Adrenal gland (tissue), 19 donors: ENCODE measurements at places on chromosomes 4 and X. TPM values are rescaled to one million over a fixed set of nuclear protein-coding genes. Genes with fewer than 3 reads are reported as not detected.

GRCh38 chr4:23241408-23241807 lies 548.7 kb downstream of the GBA3 start:
- H3K36me3 ChIP-seq: no peaks in the 10 kb centered on the region
- H3K27ac ChIP-seq: no peak overlapping the region
- no peak overlapping the region for H3K4me3 ChIP-seq
- peaks cover 11% of the 10 kb centered on the region for H3K4me1 ChIP-seq

DNA sequence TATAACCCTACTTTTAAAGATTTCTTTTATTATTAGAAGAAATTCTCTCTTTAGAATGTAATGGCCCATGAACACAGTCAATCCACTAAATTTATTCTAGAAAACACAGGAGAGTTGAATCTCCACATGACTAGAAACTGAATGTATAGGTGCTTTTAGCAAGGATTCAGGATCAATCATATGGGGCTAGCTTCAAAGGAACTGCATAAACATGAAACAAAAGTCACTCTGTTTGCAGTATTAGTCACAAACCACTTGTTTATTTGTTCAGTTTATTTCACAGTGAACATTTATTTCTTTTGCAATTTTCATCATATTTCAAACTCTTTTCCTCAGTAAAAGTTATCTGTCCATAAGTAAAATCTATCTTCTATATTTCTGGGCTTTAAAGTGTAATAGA lies 1604.6 kb downstream of the PCDH18 start:
- no peaks in the 10 kb centered on the region for H3K27me3 ChIP-seq

DNA sequence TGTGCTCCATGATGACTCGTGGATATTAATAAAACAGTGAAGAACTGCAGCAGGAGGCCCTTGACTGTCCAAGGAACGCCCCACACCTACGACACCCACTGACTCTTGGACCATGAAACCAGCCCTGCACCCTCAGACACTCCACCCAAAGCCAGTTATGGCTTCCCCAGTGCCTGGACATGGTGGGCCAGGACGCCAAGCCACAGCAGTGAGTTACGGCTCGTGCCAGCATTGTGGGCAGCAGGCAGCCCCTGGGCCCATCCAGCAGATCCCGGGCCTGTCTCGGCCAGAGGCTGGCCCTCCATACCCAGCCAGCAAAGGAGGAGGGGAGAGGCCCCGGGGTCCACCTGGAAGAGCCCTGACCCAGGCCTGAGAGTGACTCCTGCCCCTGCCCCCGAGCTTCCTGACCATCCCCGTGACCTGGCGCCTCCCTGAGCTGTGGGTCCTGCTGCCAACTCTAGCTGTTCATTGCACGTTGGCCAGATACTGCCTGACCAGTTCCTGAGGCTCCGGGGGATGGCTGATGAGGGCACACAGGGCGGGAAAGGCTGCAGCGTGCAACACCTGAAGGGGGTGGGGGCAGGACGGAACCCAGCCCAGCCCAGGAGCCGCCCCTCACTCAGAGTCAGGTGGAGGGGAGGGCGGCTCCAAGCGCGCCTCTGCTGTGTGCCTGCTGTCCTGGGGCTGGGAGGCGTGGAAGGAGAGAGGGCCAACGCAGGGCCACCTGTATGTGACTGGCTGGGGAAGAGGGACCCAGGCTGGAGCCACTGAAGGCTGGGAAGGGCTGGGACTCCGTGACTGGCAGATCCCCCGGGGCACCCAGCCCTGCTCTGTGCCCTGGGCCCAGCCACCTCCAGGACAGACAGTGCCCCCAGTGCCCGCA lies 739 bp downstream of the SLC49A3 start:
- H3K4me3 ChIP-seq: peak overlapping the region; percentile 54
- no peaks in the 10 kb centered on the region for H3K27me3 ChIP-seq
- H3K4me1 ChIP-seq: peaks cover 20% of the 10 kb centered on the region

Gene RPL36A
- 1,778 TPM for polyA plus RNA-seq

Gene GSX2
- polyA plus RNA-seq: not detected

Gene POLN
- 10.6 TPM for polyA plus RNA-seq

Gene ASB5
- not detected for polyA plus RNA-seq
